CD4-positive, alpha-beta T cell treated with Interferon alpha-2 for 1 hour (primary cell): ENCODE measurements at places on chromosomes 7 and 10.

- DNase-seq: peak; percentile 60
These were observed at the start of gene STAMBPL1 for GRCh38 chr10:88879534-88880281. Gene STAMBPL1 (plus strand): TSS chr10:88880245. CDS start chr10:88901709, 21,464 bp downstream.

GRCh38 chr7:14806891-14807290 is 95.7 kb downstream of the DGKB start:
- no peak for DNase-seq

DNA sequence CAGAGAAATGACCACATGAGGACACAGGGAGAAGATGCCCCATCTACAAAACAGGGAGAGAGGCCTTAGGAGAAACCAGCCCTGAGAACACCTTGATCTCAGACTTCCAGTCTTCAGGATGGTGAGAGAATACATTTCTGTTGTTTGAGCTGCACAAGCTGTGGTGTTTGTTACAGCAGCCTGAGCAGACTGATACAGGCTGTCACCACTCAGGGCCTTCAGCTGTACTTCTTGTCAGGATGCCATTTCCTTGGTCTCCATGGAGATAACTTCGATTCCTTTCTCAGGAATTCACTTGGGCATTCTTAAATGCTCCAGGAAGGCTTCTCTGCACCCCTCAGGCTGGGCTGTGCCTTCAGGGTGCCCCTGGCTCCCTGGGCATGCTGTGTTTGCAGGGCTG is 85.7 kb upstream of the IGFBP3 start:
- no peak for DNase-seq

DNA sequence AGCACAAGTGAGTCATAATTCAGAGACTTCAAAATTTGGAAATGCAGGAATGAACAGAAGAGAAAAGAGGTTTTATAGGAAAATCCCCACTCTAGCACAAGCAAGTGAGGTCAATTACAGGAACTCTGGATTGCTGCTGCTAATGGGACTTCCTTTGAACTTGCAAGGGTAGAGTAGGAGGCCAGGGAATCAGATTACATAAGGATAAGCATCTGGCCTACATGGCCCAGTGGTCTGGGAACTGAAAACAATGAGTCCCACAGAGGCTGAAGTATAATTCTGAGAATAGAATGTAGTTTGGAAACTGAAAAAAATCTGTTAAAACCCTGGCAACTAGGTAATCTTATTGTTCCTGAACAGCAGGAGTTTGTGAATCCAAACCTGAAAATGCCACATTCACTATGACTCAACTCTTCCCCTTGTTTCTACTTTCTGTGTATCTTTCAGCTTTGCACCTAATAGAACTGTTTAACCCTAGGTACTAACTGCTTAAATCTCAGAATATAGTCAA is 66.5 kb downstream of the CTNNA3 start:
- DNase-seq: no peak

DNA sequence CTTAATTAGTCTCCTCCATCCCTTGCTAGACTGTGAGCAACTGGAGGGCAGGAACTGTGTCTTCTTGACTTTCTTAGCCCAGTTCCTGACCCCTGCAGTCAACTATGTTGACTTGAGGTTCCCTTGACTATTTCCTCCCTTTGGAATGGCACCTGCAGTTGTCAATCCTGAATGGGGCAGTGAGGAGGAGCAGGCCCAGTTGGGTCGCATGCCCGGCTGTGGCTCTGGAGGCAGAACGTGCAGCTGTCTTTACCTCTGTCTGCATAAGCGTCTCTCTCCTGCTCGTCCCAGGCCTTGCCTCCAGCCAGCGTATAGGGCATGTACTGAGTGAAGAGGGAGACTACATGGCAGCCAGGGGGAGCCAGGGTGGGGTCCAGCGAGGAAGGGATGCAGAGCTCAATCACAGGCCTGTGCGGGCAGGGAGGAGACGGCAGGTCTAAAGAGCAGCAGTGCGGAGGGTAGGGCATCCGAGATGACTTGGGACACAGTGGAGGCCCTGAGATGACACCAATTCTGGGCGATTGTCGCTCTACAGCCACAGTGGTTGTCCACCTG is 26.8 kb downstream of the PYROXD2 start:
- no peak for DNase-seq

DNA sequence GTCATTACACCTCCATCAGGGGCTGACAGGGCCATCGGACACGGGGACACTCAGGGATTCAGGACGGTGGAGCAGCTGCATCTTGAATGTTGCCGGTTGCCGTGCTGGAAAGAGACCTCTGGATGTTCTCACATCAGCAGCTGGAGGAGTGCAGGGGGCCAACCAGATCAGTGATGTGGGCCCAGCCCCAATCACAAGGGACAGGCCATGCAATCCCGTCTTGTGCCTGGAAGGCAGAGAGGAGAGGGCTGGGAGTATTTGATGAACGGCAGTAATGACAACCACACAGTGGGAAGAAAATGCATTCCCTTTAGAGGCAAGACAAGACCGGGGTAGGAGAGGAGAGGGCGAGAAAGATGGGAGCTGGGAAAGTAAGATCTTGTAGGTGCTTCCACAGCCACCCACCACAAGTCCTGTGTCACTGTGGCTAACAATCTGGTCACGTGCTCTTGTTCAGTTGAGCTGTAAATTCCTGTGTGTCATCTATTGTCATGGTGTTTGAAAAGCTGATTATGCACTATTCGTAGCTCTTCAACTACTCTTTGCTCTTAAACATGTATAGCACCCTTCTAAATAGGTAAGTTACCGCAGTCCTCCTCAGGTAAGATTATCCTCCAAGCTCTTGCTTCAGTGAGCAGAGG is 85.9 kb upstream of the LEP start:
- no peak for DNase-seq

GRCh38 chr7:7675686-7676085 is 35.1 kb downstream of the UMAD1 start:
- DNase-seq: no peak

DNA sequence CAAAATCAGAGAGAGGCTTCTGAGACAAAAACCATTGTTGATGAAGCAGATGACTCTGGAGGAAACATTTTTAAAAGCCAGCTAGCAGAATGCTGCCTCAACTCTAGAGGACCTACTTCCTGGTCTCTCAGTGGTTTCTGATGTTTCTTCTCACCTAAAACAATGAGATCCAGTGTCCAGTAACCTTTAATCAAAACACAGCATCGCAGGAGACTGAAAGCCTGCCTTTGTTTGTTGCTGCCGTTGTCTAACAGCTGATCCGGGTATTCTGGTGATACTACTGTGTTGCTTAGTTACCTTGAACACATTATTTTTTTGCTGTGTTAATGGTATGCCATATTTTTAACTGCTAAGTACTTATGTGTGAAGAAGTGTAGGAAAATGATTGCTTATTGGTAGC is 70.9 kb downstream of the WIPF3 start:
- no peak for DNase-seq

GRCh38 chr7:68858497-68858896 is 739.8 kb upstream of the AUTS2 start:
- no peak for DNase-seq

- no peak for DNase-seq
These were observed 64.8 kb downstream of the SMURF1 start for GRCh38 chr7:99079104-99079503.

DNA sequence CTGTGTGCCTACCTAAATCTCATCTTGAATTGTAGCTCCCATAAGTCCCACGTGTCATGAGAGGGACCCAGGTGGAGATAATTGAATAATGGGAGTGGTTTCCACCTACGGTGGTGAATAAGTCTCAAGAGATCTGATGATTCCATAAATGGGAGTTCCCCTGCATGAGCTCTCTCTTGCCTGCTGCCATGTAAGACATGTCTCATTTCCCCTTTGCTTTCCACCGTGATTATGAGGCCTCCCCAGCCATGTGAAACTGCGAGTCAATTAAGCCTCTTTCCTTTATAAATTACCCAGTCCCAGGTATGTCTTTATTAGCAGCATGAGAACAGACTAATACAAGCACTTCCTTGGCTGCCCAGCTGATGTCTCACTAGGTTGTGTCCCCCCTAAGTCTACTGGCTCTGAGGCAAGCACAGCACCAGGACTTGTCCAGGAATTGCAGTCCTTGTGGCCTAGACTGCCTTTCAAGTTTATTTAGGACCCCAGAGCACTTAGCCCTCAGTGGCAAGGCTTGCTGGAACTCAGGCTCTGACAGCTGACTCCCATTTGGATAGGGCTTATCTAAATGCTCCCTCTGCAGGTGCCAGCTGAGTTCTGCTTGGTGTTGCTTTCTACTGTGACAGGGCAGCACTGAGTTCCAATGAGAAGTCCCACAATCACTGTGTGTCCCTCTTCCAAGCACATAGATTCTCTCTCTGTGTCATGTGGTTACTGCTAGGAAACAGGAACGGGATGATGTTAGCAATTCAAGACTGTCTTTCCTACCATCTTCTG is 59.0 kb upstream of the TAS2R16 start:
- no peak for DNase-seq
